ENCODE measurements at places on chromosomes 6 and 20.

- no peak for DNase-seq
Measured at GRCh38 chr6:166604911-166605310, 18.4 kb upstream of the RAMACL start.

GRCh38 chr6:107532706-107533105 is 42.8 kb downstream of the SOBP start:
- DNase-seq = no peak

DNA sequence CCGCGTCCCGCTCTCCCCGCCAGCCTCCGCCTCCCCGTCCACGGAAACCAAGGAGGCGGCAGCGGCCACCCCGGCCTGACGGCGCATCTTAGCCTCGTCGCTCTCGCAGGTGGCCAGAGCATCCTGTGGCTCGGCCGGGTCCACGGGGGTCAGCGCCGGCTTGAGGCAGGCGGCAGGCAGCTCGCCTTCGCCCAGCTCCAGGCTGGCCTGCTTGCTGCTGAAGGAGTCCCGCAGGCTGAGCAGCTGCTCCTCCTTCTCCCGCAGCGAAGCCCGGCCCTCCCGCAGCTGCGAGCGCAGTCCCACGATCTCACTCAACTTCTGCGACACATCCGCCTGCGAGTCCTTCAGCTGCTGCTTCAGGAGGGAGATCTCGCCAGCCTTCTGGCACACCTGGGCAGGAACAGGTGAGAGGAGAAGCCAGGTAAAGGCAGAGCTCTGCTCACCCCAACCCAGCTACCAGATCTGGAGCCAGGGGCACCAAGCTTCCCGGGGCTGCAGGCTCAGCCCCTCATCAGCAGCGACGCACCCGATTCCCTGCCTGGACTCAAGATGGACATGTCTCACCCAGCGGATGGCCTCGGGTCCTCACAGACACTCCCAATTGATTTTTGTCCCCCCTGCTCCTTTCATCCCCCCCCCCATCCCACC is 5.2 kb upstream of the FASTKD5 start:
- DNase-seq = no peak

DNA sequence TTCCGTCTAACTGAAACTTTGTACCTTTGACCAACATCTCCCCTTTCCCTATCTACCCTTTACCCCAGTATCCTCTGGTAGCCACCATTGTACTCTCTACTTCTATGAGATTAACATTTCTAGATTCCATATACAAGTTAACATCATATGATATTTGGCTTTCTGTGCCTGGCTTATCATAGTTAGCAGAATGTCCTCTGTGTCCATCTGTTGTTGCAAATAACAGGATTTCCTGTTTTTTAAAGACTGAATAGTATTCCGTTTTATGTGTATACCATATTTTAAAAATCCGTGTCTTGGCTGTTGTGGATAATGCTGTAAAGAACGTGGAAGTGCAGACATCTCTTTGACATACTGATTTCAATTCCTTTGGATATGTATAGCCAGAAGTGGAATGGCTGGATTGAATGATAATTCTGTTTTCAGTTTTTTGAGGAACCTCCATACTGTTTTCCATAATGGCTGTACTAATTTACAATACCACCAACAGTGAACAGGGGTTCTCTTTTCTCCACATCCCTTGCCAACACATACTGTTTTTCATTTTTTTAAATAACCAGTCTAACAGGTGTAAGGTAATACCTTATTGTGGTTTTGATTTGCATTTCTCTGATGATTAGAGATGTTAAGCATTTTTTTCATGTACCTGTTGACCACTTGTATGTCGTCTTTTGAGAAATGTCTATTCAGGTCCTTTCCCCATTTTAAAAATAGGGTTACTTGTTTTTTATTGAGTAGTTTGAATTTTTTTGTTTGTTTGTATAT is 53.8 kb downstream of the CDC5L start:
- DNase-seq = no peak

DNA sequence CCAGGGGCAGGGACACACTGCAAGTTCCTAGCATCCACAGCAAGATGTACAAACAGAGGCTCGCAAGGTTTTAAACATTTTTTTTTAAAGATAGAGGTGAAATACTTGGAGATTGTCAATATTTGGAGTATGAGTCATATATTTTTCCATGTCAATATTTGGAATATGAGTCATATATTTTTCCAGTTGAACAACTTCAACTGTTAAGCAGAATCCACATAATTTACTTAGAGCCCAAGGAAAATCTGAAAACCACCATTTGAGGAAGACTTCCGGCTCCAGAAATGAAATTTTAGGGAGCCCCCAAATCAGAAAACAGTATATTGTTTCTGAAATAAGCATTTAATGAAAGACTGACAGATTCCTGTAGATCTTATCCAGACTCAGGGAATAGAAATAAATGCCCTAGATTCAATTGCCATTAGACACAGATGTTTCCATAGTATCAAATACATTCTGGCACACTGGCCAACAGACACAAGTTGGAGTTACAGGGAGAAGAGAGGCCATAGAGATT is 51.6 kb upstream of the FAM184A start:
- no peak for DNase-seq

Measured in stimulated activated CD4-positive, alpha-beta T cell treated with anti-CD3 and anti-CD28 coated beads, Interleukin-12 subunit alpha, Interleukin-12 subunit beta, amount 100 ng/mL, for 48 hours (primary cell).